ENCODE measurements at places on chromosomes 11 and 22.

DNA sequence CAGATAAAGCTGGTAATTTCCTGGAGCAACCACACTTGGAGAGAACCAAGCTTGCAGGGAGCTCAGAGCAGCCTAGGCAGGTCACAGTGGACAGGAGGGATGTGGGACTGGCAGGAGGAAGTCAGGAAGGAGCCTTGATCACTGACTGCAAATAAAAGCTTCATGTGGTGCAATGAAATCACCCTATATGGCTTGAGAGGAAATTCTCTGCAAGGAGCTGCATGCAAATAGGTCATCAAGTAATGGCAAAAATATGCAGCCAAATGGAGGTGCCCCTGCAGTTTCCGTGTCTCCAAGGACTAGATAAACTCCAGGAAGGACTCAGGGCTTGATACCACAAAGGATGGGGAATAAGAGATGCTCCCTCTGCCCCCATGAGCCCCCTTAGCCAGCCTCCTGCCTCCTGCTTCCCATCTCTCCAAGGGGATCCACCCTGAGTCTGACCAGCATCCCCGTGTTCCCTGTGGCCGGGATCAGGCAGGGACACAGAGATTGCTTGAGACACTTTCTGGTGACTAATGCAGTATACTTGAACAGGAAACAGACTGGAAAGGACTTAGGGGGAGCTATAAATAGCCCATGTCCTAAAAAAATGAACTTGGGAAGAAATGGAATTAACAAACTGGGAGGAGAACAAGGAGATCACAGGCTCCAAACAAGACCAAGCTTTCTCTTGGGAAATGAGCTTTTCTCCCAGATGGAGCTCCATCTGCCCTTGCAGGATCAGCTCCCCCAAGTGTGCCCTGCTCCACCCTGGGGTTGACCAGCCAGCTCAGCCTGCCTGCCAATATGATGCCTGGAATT, 23.9 kb upstream of the MICAL2 start:
- peak; percentile 86 for DNase-seq

GRCh38 chr22:26660961-26661578, 3.7 kb downstream of the MIAT start:
- DNase-seq: no peak

DNA sequence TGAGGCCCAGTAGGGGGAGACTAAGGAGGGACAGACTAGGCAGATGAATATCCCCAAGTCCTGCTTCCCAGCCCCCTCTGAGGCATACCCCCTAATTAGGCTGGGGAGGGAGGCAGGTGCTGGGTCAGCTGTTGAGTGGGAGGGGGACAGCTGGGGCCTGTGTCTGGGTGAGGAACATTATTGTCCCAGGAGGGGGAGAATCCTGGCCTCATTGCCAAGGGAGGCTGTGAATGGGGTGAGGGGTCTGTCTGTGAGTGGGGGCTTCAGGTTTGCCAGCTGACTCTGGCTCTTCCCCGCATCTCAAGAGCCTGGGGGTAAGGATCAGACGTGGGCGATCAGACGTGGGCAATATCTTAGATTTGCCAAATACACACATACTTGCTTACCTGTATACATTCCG, 2.1 kb downstream of the INPPL1 start:
- DNase-seq: no peak

- no peak for DNase-seq
Observed at GRCh38 chr11:10308201-10308954, 3.5 kb downstream of the ADM start.

- DNase-seq: no peak
Observed at GRCh38 chr11:105862736-105863367, 159.2 kb downstream of the MSANTD4 start.

DNA sequence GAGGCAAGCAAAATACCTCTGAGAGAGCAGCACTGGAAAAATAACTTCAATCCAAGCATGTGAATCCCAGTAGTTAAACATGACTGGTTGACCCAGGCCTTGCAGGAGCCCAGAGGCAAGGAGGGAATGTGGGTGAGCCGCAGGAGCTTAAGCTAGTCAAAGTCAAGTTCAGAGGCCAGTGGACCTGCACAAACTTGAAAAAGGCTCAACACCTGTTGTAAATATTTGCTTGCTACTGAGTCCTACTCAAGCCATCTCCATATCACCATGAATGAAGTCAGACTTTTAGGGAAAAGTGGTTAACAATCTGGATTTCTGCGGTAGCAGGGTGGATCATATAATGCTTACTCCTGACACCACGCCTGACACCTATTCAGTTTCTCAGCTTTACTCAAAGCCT, 4.8 kb upstream of the CAT start:
- no peak for DNase-seq

GRCh38 chr11:8773916-8774539, 91.4 kb downstream of the RPL27A start:
- DNase-seq: no peak

DNA sequence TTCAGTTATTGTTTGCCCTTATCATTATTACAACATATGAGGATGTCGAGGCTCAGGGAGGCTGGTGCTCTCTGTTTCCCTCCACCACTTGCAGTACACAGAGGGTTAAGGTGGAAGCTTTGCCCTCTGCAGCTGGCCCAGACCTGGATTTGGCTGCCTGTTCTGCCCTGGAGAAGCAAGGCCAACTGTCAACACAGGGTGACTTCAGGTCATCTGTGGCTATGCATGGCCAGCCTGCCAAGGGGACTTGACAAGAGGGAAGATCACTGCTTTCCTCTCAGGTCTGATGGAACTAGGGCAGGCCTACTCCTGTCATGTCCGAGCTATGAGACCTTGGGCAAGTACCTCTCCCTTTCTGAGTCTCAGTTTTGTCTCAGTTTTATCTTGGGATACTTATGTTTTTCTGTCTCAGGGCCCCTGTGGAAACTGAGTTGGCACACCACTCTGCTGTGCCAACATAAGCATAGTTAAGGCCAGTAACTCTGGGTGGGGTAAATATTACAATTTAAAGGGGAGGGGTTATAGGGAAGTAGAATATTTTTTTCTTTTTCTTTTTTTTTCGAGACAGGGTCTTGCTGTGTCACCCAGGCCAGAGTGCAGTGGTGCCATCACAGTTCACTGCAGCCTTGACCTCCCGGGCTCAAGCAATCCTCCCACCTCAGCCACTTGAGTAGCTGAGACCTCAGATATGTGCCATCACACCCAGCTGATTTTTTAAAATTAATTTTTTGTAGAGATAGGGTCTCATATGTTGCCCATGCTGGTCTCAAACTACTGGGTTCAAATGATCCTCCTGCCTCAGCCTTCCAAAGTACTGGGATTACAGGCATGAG, 2.4 kb upstream of the THRSP start:
- no peak for DNase-seq

GRCh38 chr11:11380883-11381282, 27.8 kb upstream of the CSNK2A3 start:
- DNase-seq: no peak

DNA sequence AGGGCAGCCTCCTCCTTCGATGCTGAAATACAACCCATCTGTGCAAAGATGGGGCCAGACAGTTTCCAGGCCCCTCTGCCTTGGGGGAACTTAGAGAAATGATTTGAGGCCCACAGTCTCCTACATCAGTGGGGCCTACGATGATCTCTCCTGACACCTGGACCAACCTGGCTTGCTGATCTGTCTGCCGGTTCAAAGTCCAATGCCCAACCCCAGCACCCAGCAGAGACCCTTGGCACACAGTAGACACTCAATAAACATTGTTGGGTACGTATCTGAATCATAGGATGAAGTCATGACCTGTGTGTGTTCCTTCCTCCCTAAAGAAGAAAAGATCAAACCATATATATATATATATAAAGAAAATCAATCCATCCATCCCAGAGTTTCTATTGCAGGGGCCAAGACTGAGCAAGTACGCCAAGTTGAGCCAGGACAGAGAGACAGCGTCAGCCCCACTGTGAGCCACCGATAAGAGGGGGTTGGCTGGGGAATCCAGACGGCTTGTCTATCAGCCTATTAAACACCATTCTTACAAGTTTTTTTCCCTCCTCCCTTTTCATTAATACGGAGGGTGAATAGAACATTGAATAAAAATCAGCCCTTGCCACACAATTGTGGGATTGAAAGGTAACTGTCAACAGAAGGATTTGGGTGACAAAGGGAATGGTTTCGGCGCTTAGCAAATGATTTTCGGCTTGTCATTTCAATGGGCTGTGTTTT, 244.1 kb downstream of the MN1 start:
- DNase-seq: no peak

GRCh38 chr11:3123305-3123704, 41.8 kb downstream of the OSBPL5 start:
- DNase-seq: no peak

DNA sequence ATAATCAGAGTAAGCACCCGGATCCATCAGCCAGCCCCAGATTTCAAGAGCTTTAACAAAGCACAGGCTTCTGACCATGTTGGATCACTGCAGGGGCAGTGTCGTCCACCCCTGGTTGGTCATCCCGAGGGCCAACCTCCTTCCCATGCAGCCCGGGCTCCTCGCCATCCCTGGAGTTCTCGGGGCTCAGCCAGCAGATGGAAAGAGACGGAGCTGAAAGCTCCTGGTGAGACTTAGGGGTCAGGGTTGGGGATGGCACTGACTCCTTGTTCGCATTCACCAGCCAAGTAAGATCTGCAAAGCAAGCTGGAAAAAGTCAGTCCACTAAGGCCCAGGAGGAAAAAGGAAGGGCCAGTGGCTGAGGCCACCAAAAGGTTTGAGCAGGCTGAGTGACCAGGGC, 888.9 kb downstream of the BRD1 start:
- DNase-seq: no peak
